MM.1S (cell line): ENCODE measurements at places on chromosomes 6 and 20.
A peak's percentile ranks its signal among the peaks of the same experiment; 100 is the strongest.

DNA sequence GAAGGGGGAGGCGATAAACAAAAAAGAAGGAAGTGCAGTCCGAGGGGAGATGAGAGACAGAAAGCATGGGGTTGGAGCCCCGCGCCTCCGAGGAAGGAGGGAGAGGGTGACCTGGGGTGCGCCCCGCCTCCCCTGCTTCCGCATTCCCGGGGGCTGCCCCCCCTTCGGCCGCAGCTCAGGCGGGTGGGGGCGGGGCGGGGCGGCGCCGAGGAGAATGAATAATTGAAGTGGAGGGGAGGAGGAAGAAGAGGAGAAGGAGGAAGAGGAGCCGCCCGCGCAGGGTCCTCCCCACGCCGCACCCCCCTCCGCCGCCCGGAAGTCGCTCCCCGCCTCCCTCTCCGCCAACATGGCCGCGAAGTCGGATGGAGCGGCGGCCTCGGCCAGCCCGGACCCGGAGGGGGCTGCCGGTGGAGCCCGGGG, at the start of gene XKR7:
XKR7 (plus strand) TSS at position 322 of the 420 bp plus-strand sequence; CDS start at position 347, 25 bp downstream.
- DNase-seq, result no peak

- DNase-seq, result no peak
Measured at GRCh38 chr6:54846243-54846856, at the start of gene FAM83B. Gene FAM83B, plus strand, starts transcription at chr6:54846771. Its CDS starts 23,476 bp downstream, at chr6:54870247.

GRCh38 chr6:142225115-142225514, 76.7 kb upstream of the ADGRG6 start:
- no peak for DNase-seq

DNA sequence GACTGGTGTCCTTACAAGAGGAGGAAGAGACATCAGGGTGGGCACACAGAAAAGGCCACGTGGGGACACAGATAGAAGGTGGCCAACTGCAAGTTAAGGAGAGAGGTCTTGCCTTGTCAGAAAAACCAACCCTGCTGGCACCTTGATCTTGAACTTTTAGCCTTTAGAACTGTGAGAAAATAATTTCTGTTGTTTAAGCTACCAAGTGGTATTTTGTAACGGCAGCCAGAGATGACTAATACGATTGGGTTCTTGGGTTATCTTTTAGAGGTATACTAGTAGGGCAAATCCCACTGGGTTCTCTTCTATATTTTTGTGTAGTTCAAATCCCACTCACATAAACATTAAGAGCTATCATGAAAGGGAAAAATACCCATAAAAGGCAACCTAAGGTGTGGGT, 31.9 kb upstream of the ZBTB24 start:
- DNase-seq, result no peak

DNA sequence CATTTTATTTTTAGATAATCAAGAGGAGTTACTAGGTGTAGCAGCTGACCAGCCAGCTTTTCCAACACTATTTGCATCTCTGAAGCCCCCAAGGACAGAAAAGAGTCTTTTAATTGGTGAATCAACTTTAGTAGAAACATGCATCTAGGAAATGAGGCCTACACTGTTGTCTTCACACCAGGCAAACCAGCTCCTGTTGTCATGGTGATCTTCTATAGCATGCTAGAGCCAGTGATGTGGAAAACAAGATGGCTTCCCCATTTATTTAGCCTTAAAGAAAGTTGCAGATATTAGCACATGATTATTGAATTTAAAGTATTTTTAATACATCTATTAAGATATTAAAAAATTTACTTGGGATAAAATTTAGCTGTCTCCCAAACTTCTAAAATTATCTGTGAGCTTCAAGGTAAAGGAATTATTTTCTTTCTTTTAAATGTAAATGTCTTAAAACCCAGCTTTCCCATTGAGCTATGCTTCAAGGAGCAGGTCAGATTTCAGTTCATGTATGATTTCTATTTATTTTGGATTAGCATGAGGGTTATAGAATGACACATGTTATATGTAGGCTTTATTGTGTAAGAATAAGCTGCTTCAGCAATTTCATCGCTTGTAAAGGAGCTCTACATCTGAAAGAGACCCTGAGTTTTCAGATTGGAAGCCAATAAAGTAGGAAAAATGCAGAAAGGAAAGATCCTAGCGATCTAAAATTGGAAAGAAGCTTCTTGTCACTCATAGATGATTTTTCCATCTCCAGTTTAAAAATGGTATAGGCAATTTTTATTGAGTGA, 564.9 kb upstream of the CITED2 start:
- no peak for DNase-seq

DNA sequence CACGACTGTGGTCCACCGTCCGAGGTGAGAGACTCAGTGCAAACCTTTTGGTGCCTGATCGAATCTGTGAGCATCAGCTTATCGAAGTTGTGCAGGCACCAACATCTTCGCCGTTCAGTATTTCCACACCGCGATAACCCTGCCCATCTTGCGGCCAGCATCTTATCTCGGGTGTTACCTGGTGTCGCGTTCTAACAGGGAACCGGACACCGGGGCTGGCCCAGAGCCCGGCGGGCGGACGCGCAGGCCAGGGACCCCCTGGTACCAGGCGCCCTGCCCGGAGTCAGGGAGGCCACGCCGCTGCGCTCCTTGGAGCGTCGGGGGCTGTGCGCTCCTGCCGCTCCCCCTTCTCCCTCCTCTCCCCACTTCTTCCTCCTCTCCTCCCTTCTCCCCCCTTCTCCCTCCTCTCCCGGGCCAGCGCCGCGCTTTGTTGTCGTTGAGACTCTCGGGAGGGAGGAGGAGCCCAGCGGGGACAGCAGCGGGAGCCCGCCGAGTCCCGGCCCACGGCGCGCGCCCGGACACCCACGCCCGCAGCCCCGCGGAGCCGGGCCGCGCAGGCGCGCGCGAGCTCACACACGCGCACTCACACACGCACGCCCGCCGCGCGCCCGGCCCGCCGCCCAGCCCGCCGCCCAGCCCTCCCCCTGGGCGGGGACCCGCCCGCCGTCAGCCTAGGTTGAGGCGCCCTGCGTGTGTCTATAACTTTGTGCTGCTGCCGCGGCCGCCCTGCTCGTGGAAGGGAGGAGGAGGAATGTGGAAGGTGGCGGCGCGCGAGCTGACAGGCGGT, 1.4 kb upstream of the FOXO3 start:
- peak; percentile 88 for DNase-seq

GRCh38 chr6:154161689-154162088, 122.6 kb downstream of the OPRM1 start:
- peak; percentile 40 for DNase-seq

GRCh38 chr6:4381381-4381780, 246.0 kb upstream of the ECI2 start:
- DNase-seq, result no peak

- DNase-seq, result no peak
Measured at GRCh38 chr20:59456342-59457279, 147.7 kb upstream of the PHACTR3 start.

DNA sequence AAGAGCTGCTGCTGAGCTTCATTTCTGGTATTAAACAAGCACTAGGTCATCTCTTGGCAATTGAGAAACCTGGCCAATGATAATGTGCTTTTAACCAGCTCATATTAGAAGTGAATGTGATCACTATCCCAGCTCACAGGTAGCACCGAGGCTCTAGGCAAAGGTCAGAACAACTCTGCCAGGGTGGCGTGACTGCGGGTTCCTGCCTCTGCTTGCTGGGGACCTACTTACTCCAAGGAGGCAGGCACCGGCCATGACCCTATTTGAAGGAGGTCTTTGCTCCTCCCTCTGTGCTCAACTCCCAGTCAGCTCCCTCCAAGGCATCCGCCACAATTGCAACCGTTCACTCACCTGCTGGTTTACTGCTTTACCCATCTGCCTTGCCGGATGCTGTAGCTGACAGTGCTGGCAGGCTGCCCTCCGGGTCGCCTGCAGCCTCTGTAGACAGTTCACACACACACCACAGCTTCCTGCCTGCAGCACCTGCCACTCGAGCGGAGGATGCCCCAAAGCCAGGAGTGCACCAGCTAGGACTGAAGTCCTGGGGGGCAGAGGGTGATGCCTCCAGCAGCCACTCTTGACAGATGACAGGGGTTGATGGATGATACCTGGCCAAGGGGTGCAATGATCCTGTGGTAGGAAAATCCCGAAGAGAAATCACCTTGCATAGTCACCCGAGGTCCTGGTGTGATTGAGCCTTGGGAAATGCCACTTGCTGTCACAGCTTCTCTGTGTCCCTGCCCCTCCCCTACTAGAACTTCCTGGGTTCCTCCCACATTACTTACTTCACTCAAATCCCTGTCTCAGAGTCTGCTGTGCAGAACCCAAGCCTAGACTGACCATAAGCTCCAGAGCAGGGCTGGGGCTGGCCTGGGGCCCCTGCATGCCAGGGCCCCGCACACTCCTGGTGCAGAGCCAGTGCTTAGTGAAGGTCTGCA, 8.8 kb upstream of the VSX1 start:
- peak; percentile 82 for DNase-seq
